Esophagus mucosa (tissue), 1 donor: ENCODE measurements at places on chromosomes 2 and 18. TPM values are rescaled to one million over a fixed set of nuclear protein-coding genes. Genes with fewer than 3 reads are reported as not detected.
A peak's percentile ranks its signal among the peaks of the same experiment; 100 is the strongest.

GRCh38 chr2:181516992-181517391 is 59.8 kb downstream of the ITGA4 start:
- no peak for ATAC-seq

MALL gene
- total RNA-seq = 248 TPM

LINC00305 gene
- total RNA-seq = not detected

GRCh38 chr2:162917626-162918025 is 79.1 kb upstream of the KCNH7 start:
- no peak for ATAC-seq

LAMA3 gene
- total RNA-seq = 40.1 TPM

DNA sequence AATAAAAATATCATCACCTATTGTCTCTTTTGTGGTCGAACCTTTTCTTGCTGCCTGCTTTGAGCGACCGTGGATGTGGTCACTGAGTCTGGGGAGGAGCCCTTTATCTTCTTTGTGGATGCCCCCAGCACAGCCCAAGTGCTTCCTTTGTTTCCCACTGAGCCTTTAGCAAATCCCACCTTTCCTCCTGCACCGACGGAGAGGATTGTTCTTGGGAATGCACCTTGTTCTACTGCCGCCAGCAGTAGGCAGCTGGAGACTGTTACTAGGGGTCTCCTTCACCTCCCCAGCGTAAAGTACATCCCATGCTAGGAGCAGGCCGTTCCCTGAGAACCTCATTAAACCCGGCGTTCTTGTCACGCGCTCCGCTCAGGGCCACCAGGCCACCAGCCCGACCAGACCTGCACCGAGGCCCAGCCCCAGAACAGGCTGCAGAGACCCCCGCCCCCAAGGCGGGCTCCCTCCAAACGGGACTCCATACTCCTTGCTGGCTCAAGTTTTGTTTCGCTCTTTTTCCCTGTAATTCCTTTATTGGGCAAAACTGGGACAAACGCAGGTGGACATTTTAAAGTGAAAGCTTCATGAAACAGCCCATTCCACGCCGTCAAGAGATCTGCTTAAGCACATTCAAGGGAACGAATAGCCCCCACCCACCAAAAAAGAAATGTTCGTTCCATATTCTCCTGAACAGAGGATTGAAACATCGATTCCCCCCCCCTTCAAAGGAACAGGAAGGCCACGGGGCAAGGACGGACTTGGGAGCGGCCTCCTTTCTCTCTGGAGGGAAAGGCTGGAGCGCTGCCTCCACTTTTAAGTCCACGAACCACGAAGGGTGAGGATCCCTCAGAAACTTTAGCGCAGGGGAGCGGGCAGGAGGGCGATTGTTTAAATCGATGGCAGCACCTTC is 1.1 kb upstream of the MAT2A start:
- ATAC-seq = peak; percentile 0

- ATAC-seq = no peak
Measured at GRCh38 chr18:49640741-49641140, 78.9 kb downstream of the LIPG start.

GRCh38 chr2:183998041-183998796 is 600.1 kb upstream of the ZNF804A start:
- no peak for ATAC-seq

- ATAC-seq = no peak
Measured at GRCh38 chr2:73703675-73704074, 33.5 kb downstream of the TPRKB start.
